ENCODE measurements at places on chromosomes 4 and X.

GRCh38 chr4:117302226-117302625 lies 216.8 kb upstream of the TRAM1L1 start:
- no peak for DNase-seq

DNA sequence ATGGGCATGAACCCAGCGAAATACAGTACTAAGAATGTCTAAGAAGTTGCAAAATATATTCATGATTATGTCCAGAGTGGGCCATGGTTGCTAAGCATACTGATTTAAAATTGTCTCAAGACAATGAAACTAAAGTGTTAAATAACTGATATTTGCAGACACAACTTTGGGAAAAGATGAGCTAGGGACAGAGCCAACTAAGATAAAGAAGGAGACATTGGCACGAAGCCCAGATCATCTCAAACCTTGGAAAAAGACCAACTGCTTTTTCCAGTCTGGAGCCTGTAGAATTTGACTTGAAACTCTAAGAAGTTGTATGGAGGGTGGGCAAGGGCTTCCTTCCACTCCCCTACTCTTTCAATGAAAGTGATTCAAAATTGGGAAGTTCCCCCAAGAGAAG lies 108.5 kb upstream of the GLRA2 start:
- DNase-seq, result peak; percentile 20

DNA sequence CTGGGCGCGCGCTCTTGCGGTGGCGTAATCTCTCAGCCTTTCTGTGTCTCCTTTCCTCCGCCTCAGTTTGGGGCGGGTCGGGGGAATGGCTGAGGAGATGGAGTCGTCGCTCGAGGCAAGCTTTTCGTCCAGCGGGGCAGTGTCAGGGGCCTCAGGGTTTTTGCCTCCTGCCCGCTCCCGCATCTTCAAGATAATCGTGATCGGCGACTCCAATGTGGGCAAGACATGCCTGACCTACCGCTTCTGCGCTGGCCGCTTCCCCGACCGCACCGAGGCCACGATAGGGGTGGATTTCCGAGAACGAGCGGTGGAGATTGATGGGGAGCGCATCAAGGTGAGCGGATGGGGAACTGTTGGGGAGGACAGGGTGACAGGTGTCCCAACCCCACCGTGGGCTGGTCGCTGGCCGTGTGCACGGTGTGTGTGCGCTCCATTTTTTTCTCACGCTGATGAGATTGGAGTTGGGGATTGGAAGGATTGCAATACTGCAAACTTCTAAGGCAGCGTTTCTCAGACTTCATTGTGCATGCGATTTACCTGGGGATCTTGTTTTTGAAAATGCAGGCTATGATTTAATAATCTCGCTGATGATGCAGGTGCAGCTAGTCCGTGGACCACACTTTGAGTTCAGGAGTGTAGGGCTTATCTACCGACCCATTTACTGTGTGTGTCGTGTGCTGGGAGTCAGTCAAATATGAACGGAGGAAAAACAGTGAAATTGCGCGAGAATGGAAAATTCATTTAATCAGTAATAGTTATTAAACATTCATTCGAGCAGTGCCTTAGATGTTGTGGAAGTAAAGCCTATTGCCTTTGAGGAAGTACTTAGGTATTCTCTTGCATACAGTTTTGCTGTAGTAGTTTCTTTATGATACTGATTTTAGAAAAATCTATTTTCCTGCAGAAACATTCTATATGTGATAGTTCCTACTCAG lies at the start of gene RAB33B:
RAB33B (plus strand) TSS at position 11 of the 935 bp plus-strand sequence; CDS start at position 86, 75 bp downstream.
- peak; percentile 88 for DNase-seq

- peak; percentile 47 for DNase-seq
Observed at GRCh38 chrX:13863324-13863723, 46.4 kb upstream of the GPM6B start.

- no peak for DNase-seq
Observed at GRCh38 chr4:151324124-151324751, 1.2 kb downstream of the SH3D19 start.

- peak; percentile 45 for DNase-seq
Observed at GRCh38 chr4:166078955-166079354, 205.9 kb downstream of the TLL1 start.

DNA sequence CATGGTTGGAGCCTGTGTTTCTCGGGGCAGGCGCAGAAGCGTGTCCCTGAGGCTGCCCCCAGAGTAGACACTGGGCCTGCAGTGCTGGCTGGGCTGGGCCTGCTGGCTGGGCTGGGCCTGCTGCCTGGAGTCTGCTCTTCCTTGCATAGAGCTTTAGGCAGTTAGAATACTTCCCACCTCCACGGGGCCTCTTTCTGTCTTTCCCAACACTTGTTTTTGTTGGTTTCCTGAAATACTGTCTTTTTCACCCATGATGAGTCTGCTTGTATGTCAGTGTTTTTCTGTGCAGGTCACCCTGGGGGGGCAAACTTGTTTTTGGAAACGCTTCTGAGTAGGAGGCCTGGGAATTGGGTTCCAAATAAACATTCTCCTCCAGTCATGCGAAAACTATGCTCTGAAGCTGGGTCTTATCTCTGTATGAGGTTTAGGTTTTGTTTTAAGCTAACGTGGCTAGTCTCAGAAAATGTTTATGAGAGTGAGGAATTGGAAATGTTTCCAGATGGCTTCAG lies 32.2 kb downstream of the TRMT44 start:
- DNase-seq, result peak; percentile 95

DNA sequence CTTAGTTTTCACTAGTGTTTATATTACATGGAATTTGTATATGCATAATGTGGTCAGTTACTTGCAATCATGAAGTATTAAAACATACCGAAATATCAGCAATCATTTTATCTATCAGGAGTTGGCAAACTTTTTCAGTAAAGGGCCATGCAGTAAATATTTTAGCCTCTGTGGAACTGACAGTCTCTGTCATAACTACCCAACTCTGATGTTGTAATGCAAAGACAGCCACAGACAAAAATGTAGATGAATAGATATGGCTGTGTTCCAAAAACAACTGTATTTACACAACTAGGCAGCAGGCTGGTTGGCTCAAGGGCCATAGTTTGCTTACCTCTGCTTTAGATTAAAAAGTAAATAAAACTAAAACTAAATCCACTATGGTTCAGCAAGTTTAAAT lies 200.2 kb downstream of the HS3ST1 start:
- peak; percentile 26 for DNase-seq

- DNase-seq, result no peak
Observed at GRCh38 chr4:161273607-161274006, 890.2 kb downstream of the FSTL5 start.

DNA sequence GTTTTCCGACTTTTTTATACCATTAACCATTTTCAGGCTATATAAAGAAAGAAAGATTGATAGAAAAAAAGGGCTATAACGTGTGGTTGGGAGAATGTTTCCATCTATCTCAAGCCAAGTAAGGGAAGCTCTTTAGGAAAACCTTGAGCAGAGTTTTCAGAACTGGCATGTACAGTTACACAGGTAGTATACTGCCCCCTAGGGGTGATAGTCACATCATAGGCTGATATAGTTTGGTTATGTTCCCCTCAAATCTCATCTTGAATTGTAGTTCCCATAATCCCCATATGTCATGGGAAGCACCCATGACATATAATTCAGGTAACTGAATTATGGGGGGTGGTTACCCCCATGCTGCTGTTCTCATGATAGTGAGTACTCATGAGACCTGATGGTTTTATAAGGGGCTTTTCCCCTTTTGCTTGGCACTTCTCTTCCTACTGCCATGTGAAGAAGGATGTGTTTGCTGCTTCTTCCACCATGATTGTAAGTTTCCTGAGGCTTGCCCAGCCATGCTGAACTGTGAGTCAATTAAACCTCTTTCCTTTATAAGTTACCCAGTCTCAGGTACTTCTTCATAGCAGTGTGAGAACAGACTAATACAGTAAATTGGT lies 186.8 kb downstream of the TMA16 start:
- peak; percentile 16 for DNase-seq

- peak; percentile 57 for DNase-seq
Observed at GRCh38 chr4:42396752-42397634, at the start of gene SHISA3. TSS of gene SHISA3 (plus strand) at chr4:42397488. CDS start at chr4:42398057, 569 bp downstream.

DNA sequence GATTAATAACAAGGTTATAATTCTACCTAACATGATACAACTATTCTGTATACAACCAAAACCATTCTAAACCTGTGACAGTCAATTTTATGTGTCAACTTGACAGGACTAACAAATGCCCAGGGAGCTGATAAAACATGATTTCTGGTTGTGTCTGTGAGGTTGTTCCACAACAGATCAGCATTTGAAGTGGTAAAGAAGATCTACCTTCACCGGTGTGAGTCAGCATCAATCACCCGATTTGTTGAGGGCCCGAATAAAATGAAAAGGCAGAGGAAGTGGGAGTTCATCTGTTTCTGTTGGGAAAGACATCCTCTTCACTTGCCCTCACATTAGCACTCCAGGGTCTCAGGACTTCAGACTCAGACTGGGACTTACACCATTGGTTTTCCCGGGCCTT lies 187.9 kb downstream of the MAB21L2 start:
- DNase-seq, result no peak

- no peak for DNase-seq
Observed at GRCh38 chr4:36260731-36261130, 16.4 kb upstream of the ARAP2 start.

DNA sequence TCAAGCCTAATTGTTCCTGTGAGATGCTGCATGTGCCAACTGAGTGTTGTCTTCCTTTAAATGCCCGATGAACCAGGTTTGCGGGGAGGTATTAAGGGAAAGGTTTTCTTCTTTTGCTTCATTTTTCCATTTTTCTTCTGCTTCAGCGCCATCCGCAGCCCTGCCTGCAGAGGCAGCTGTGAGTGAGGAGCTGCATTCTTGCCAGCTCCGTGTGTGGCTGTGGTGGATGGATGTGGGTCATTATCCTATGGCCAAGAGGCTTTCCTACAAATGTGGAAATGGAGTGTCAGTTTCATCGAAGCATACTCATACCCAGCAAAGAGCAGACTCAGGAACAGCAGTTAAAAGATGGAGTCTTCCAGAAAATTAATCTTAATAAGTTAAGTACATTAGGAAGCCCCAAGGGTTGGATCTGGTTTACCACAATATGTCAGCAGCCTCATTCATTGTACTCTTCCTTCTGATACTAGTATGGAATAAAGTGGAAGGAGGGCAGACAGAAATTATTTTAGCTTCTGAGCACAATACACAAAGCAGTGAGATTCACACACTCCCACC lies 37.6 kb downstream of the TNIP3 start:
- no peak for DNase-seq

DNA sequence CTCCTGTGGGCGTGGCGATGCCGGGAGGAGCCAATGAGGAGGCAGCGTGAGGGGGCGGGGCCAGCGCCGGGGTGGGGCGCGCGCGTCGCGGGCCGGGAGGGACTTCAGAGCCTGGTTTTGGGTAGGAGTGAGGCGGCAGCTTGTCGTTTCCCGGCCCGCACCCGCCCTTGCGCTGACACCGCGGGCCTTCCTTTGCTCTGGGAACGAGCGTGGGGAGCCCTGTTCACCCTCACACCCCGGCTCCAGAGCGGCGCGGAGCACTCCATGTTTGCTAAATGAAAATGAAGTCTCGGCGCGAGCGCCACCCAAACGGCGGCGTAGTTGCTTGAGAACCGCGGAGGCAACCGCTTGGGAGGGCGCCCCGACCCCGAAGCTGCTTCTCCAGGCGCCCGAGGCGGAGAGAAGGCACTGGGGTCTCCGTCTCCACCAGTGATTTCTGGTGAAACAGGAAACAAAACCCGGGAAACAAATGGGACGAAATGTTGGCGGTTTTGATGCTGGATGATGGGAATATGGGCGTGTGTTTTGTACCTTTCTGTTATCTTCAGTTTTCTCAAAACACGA lies 497 bp upstream of the GRPEL1 start:
- DNase-seq, result no peak

DNA sequence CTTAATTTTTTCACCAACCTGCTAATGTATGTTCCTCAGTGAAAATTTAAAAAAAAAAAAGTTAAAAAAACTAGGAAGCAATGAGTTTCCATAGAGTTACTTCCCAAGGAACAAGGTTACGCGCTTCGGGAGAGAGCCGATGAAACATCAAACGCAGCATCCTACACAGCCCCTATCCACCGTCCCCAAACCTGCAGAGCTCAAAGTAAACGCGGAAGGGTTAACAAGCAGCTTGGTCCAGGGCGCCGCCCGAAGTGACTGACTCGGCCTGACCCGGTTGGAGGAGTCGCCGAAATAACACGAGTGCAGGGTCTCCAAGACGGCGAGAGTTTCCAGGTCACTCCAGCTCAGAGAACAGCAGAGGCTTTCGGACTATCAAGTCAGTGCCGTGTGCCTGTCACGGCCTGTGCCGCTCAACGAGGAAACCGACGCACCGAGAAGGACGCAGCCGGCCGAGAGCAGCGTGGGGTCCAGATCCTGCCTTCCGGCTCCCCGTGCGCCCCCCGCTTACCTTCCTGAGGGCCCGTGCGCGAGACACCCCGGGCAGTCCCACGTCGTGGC lies 512 bp downstream of the NOP14 start:
- peak; percentile 55 for DNase-seq

- DNase-seq, result peak; percentile 67
Observed at GRCh38 chr4:24226023-24226422, 336.2 kb upstream of the PPARGC1A start.

GRCh38 chr4:161466316-161466715 lies 697.5 kb downstream of the FSTL5 start:
- DNase-seq, result no peak

DNA sequence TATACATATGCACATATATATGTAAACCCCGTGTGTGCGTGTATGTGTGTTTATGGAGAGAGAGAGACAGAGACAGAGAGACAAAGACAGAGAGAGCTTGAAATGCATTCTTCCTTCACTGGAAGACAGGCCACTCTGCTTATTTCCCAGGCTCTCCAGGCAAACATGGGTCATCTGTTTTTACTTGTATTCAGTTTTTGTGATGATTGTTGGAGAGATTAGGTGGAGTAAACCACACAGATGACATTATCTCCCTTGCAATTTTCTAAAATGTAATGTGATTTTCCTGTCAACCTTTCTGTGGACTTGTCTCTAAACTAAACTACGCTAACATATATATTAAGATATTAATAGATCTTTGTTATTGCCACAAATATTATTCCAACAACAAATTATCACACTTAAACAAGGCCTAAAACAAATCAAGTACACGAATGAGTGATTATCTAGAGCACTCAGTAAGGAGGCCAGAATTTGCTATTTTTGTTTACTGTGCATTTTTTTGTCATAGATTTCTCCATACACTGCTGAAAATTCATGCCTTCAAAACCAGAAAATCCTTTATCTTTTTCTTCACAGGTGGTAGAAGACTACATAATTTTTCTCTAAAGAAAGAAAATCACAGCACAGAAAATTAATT lies 251.8 kb upstream of the SLIT2 start:
- DNase-seq, result no peak

DNA sequence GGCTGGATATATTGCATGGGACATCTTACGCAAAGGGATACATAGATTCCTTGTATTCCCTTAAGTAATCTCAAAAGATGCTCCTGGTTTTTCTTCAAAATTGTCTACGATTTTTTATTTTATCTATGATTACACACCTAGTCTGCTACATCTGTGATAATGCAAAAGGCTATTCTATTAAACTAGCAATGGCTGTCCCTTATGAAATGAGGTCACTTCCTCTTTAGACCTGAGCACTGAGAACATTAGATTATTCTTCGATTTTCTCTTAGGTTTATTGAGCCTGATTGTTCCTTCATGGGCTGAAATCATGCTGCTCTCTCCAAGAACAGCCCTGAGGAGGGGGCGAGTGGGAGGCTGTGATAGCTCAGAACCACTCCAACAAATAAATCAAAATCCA lies 126.8 kb upstream of the ENPP6 start:
- no peak for DNase-seq
